ENCODE measurements at places on chromosomes 5 and 9. TPM values are rescaled to one million over a fixed set of nuclear protein-coding genes. Genes with fewer than 3 reads are reported as not detected.

GRCh38 chr5:106171132-106171531 is 1499.6 kb downstream of the EFNA5 start:
- no peaks in the 10 kb centered on the region for H3K27me3 ChIP-seq
- DNase-seq, result no peak

DNA sequence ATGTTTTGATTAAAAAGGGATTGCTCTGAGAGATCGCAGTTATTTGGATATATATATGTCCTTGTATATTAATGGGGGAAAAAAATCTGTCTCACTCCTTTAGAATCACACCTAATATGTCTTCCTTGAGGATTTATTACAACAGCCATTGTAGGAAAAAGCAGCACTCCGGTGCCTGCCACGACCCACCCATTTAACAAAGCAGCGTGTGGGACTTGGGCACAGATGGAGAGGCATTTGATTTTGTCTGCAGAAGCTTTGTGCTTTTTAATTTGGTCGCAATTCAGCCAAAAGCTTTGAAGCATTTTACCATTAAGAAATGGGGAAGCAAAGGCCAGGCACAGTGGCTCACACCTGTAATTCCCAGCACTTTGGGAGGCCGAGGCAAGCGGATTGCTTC is 159.2 kb downstream of the SMARCA2 start:
- no peak for DNase-seq
- no peaks in the 10 kb centered on the region for H3K4me1 ChIP-seq
- H3K27ac ChIP-seq, result no peak overlapping the region
- H3K36me3 ChIP-seq, result peaks cover 3% of the 10 kb centered on the region
- H3K4me3 ChIP-seq, result no peak overlapping the region

SH3GL2 gene
- polyA plus RNA-seq, result 3.3 TPM

HK3 gene
- polyA plus RNA-seq, result 1.9 TPM

DNA sequence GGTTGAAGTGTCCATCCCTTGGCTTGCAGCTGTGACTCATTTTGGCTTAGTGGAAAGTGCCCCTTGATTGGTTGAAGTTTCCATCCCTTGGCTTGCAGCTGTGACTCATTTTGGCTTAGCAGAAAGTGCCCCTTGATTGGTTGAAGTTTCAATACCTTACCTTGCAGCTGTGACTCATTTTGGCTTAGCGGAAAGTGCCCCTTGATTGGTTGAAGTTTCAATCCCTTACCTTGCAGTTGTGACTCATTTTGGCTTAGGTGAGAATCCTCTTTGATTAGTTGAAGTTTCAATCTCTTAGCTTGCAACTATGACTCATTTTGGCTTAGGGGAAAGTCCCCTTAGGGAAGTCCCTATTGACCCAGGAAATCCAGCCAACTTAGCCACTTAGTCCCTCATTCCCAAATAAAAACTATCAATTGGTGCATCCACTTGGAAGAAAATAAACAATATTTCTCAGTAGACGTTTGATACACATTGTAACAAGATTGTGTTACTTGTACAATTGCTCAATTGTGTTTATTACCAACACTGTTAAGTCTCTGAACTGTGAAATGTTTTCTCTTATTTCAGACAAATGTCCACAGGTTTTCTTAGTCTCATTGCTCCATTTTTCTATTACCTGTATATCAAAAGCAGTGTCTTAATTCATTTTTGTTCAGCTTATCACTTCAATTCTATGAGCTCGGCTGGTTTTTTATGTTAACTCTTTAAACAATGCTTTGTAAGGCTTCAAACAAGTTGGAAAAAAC is 2308.8 kb upstream of the ACO1 start:
- H3K36me3 ChIP-seq, result no peaks in the 10 kb centered on the region
- H3K27me3 ChIP-seq, result no peaks in the 10 kb centered on the region
- DNase-seq, result peak; percentile 1
- H3K27ac ChIP-seq, result no peak overlapping the region
- no peaks in the 10 kb centered on the region for H3K4me1 ChIP-seq
- no peak overlapping the region for H3K4me3 ChIP-seq

Measured in small intestine (tissue), 16 donors.